Body of pancreas (tissue), 4 donors: ENCODE measurements at places on chromosomes 4 and X. TPM values are rescaled to one million over a fixed set of nuclear protein-coding genes. Genes with fewer than 3 reads are reported as not detected.

DNAAF6 gene
- not detected for total RNA-seq

IL2 gene
- not detected for total RNA-seq

TCEAL5 gene
- total RNA-seq: not detected

CCSER1 gene
- total RNA-seq: 14.5 TPM

CFAP99 gene
- not detected for total RNA-seq

QRFPR gene
- not detected for total RNA-seq

AGA gene
- total RNA-seq: 15.2 TPM

OTUD6A gene
- total RNA-seq: not detected

TRIM75 gene
- not detected for total RNA-seq

MAGED4 gene
- 5.2 TPM for total RNA-seq

LRP2BP gene
- total RNA-seq: 2.1 TPM

NMU gene
- total RNA-seq: not detected

TMEM156 gene
- not detected for total RNA-seq

FGG gene
- total RNA-seq: not detected

DNA sequence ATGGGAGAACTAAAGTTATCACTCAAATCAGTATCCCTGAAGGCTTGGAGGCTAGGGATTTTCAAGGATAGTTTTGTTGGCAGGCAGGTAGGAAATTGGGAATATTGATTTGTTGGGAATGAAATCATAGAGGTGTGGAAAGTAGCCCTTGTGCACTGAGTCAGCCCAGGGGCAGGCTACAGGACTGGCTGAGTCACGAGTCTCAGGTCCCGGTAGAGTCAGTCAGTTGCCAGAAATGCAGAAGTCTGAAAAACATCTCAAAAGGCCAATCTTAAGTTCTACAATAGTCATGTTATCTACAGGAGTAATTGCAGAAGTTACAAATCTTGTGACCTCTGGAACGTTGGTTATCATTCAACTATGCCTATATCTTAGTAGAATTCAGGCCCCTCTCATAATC is 153.1 kb downstream of the GC start:
- H3K4me3 ChIP-seq: no peak overlapping the region
- no peak overlapping the region for H3K27ac ChIP-seq
- H3K27me3 ChIP-seq: no peaks in the 10 kb centered on the region
- H3K36me3 ChIP-seq: no peaks in the 10 kb centered on the region

GRCh38 chr4:3680656-3681055 is 85.5 kb upstream of the ADRA2C start:
- no peak for DNase-seq
- no peaks in the 10 kb centered on the region for H3K36me3 ChIP-seq
- H3K27ac ChIP-seq: no peak overlapping the region
- no peaks in the 10 kb centered on the region for H3K27me3 ChIP-seq

DNA sequence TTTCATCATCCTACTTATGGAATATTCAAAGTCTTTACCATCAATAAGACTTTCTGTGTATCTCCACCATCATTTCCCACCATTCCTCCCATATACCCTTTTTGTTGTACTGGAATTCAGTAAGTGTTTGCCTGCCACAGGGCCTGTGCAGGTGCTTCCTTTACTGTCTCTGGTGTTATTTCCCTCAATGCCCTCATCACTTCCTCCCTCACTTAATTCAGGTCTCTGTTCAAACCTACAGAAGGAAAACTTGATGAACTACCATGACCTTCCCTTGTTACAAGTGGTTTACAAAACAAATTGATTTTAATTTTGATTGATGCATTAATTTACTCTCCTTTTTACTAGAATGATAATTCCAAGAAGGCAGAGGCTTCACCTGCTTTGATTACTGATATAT is 159.5 kb upstream of the FAT4 start:
- H3K4me3 ChIP-seq: no peak overlapping the region
- H3K36me3 ChIP-seq: no peaks in the 10 kb centered on the region
- DNase-seq: no peak
- H3K4me1 ChIP-seq: no peaks in the 10 kb centered on the region
- H3K27me3 ChIP-seq: no peaks in the 10 kb centered on the region

DNA sequence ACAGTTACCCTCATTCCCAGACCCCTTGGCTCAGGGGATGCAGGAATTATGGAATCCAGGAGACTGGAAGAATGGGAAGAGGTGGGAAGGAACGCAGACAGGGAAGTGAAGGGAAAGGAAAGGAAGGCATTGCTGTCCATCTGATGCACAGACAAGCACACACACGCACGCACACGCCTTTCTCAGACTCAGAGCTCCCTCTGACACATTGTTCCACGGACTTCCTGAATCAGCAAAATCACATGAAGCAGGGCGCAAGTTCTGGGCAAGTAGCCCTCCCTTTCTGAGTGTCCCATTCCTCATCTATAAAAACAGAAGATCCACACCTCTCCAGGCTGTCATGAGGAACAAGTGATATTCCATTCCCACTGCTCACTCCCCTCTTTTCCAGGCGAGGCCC is 13.2 kb downstream of the IQSEC2 start:
- H3K27me3 ChIP-seq: no peaks in the 10 kb centered on the region
- H3K4me1 ChIP-seq: no peaks in the 10 kb centered on the region
- no peak overlapping the region for H3K27ac ChIP-seq
- no peak for DNase-seq
- H3K36me3 ChIP-seq: no peaks in the 10 kb centered on the region
- H3K4me3 ChIP-seq: no peak overlapping the region

DNA sequence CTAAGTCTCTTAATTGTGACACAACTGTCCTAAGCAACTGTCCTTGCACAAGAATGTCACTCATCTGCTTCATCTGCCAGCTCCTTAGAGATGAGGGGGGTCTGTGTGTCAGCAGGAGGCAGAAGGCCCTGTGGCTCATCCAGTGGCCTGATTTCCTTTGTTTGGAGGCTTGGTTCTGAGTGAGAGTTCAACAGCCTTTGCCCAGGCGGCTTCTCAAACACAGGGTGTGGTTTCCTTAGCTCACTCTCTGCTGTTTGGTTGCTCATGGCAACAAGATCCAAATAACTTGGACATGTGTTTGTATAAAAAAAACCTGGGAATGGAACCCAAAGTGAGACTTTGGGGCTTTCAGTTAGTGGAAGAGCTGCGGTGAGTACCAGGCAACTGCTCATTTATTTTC is 46.6 kb downstream of the MAP7D3 start:
- H3K27me3 ChIP-seq: no peaks in the 10 kb centered on the region
- no peak overlapping the region for H3K27ac ChIP-seq
- DNase-seq: no peak
- no peaks in the 10 kb centered on the region for H3K36me3 ChIP-seq
- no peak overlapping the region for H3K4me3 ChIP-seq

GRCh38 chr4:32161392-32161791 is 1441.2 kb downstream of the PCDH7 start:
- no peaks in the 10 kb centered on the region for H3K36me3 ChIP-seq
- no peak overlapping the region for H3K4me3 ChIP-seq
- H3K27ac ChIP-seq: no peak overlapping the region
- no peaks in the 10 kb centered on the region for H3K4me1 ChIP-seq
- no peaks in the 10 kb centered on the region for H3K27me3 ChIP-seq

- no peak overlapping the region for H3K27ac ChIP-seq
- H3K4me3 ChIP-seq: no peak overlapping the region
- no peak for DNase-seq
- no peaks in the 10 kb centered on the region for H3K27me3 ChIP-seq
Observed at GRCh38 chrX:129585691-129586090, 45.6 kb downstream of the OCRL start.

- no peak overlapping the region for H3K27ac ChIP-seq
- no peak overlapping the region for H3K4me3 ChIP-seq
- no peaks in the 10 kb centered on the region for H3K4me1 ChIP-seq
- no peaks in the 10 kb centered on the region for H3K36me3 ChIP-seq
Observed at GRCh38 chr4:28842271-28842670, 1877.9 kb upstream of the PCDH7 start.

DNA sequence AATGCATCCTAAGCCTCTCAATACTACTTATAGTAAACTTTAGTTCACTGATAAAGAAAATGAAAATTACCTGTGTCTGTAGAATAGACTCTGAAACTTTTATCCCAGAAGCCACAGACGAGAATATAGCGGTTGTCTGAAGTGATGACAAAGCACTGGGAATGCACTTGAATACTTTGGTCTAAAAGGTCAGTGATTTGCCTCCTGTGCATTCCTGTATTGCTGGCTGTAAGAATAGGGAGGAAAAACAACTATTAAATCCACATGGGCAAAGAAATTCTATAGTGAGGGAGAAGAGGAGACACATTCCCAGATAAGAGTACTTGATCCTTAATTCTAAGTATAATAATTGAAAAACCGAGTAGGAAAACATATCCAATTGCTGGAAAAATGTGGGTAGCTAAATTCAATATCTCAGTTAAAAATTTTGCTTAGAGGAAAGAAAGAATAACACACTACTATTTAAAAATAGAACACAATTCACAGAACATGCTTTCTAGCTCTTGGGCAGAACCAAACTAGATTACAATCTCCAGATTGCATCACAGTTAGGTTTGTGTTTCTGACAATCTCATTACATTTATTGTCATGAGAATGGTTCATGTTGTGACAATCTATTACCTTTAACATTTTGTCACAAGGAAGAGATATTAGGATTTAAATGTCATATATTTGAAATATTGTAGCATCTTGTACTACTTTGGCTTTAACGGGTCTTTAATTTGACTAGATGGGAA is 232.1 kb downstream of the DCLK2 start:
- DNase-seq: no peak
- H3K36me3 ChIP-seq: no peaks in the 10 kb centered on the region
- no peaks in the 10 kb centered on the region for H3K27me3 ChIP-seq

GRCh38 chr4:70901607-70901983 is 574 bp upstream of the MOB1B start:
- no peaks in the 10 kb centered on the region for H3K36me3 ChIP-seq
- no peaks in the 10 kb centered on the region for H3K4me1 ChIP-seq
- no peaks in the 10 kb centered on the region for H3K27me3 ChIP-seq
- peak overlapping the region; percentile 80 for H3K27ac ChIP-seq

GRCh38 chr4:108384544-108384943 is 215.8 kb upstream of the LEF1 start:
- H3K27me3 ChIP-seq: no peaks in the 10 kb centered on the region
- H3K4me1 ChIP-seq: no peaks in the 10 kb centered on the region
- H3K4me3 ChIP-seq: no peak overlapping the region
- no peak overlapping the region for H3K27ac ChIP-seq
- DNase-seq: no peak
- H3K36me3 ChIP-seq: no peaks in the 10 kb centered on the region

DNA sequence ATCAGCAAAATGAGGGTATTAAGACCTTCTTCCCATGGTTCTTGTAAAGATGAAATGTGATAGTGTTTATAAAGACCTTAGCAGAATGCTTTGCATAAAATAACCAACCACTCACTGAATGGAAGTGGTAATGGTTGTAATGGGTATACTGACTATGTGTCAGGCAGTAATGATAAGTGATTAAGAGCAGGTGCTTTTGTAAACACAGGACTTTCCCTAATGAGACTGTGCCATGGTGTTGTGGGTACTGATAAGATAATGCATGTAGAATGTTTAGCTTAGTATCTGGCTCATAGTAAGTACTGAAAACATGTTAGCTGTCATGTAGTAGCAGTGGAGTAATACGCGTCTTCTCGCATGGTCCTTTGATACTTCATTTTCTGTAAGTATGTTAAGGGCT is 6.9 kb downstream of the LSM6 start:
- no peaks in the 10 kb centered on the region for H3K27me3 ChIP-seq
- H3K4me1 ChIP-seq: peaks cover 39% of the 10 kb centered on the region
- no peak for DNase-seq

DNA sequence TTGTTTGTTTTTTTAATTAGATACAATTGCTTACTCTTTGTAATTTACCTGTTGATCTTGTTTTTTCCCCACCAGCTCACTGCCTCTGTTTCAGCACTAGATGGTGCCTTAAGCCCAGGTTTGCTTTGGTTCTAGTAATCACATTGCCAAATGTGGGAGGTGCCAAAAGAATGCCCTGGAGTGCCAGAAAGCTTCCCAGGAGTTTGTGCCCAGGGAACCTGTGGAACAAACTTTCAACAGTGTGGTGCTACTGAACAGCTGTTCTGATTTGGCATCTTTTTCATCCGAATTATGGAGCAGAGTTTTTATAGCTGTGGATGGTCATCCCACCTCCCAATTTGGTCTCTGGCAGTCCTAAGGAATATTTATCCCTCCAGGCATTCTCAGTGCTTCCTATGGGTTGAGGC is 1000.7 kb downstream of the STIM2 start:
- H3K4me1 ChIP-seq: no peaks in the 10 kb centered on the region
- H3K36me3 ChIP-seq: no peaks in the 10 kb centered on the region
- no peak overlapping the region for H3K27ac ChIP-seq
- DNase-seq: peak; percentile 13
- no peaks in the 10 kb centered on the region for H3K27me3 ChIP-seq

GRCh38 chr4:166165829-166166420 is 292.9 kb downstream of the TLL1 start:
- no peak overlapping the region for H3K27ac ChIP-seq
- no peaks in the 10 kb centered on the region for H3K36me3 ChIP-seq
- H3K4me3 ChIP-seq: no peak overlapping the region
- H3K4me1 ChIP-seq: no peaks in the 10 kb centered on the region
- H3K27me3 ChIP-seq: no peaks in the 10 kb centered on the region
- DNase-seq: peak; percentile 26

DNA sequence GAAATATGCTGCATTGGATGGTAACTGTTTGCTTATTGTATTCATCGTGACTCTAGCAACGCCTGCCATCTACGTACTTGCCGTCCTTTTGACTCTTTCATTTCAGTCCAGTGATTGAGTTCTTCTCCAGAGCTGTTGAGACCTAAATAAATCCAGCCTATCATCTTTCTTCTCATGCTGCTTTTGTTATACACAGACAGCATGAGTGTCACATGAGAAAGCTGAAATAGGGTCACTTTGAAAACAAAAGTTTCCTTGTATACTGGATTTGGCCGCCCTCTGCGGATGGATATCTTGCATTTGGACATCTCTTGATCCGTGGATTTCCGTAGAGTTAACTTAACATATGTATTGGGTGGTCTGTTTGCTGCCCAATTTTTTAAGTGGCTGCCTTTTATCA is 67.2 kb downstream of the TMPRSS11F start:
- H3K36me3 ChIP-seq: no peaks in the 10 kb centered on the region
- no peak overlapping the region for H3K4me3 ChIP-seq
- no peak overlapping the region for H3K27ac ChIP-seq

GRCh38 chr4:26568446-26568994 is 15.4 kb upstream of the TBC1D19 start:
- no peaks in the 10 kb centered on the region for H3K4me1 ChIP-seq
- H3K4me3 ChIP-seq: no peak overlapping the region
- DNase-seq: no peak
- no peaks in the 10 kb centered on the region for H3K27me3 ChIP-seq
- no peak overlapping the region for H3K27ac ChIP-seq

GRCh38 chrX:107565931-107566603 is 62.2 kb upstream of the PRPS1 start:
- no peak overlapping the region for H3K4me3 ChIP-seq
- H3K36me3 ChIP-seq: no peaks in the 10 kb centered on the region
- H3K27me3 ChIP-seq: no peaks in the 10 kb centered on the region
- peak overlapping the region; percentile 62 for H3K27ac ChIP-seq
- DNase-seq: peak; percentile 64

DNA sequence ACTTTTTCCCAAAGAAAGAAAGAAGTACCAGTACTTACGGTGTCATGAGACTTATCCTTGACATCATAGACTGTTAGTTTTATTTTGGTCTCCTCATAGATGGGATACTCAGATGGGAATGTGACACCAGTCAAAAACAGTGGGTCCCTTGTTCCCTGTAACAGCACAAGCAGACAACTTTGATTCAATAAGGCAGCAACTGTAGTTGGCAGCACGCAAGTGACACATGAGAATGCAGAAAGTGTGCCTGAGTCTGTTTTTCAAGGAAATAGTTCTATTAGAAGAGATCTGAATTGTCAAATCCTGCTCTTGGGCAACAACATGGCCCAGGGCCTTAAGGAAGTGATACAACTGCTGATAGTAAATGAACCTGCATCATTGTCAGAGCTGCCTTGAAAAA is 443.2 kb downstream of the INPP4B start:
- no peaks in the 10 kb centered on the region for H3K36me3 ChIP-seq
- DNase-seq: peak; percentile 6
- H3K4me1 ChIP-seq: peaks cover 11% of the 10 kb centered on the region
- H3K27me3 ChIP-seq: no peaks in the 10 kb centered on the region
- H3K27ac ChIP-seq: no peak overlapping the region
